PC-3 (cell line): ENCODE measurements at places on chromosomes 5 and 9. TPM values are rescaled to one million over a fixed set of nuclear protein-coding genes. Genes with fewer than 3 reads are reported as not detected.

DNA sequence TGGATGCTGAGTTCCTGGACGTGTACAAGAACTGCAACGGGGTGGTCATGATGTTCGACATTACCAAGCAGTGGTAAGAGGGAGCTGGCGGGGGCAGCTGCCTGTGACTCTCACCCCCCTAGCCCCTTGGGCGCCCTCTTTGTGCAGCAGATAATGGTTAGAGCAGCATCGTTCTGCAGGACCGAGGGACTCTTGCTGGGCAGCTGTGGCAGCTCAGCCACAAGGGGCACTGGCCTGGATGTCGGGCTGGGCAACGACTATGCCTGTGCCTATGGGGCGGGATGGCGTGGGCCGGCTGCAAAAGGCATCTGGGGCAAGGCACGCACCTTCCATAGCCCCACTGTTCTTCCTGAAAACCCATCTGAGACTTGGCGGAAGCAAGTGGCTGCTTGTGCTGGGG is 12.9 kb upstream of the AJM1 start:
- no peak overlapping the region for H3K4me3 ChIP-seq
- H3K4me1 ChIP-seq: no peaks in the 10 kb centered on the region
- peaks cover 8% of the 10 kb centered on the region; the same call in 1 of the 2 replicates for H3K36me3 ChIP-seq
- H3K27me3 ChIP-seq: no peaks in the 10 kb centered on the region
- DNase-seq: no peak

GRCh38 chr5:117893211-117893610 is 1095.1 kb downstream of the DTWD2 start:
- DNase-seq: no peak
- H3K36me3 ChIP-seq: no peaks in the 10 kb centered on the region
- H3K27me3 ChIP-seq: no peaks in the 10 kb centered on the region

DNA sequence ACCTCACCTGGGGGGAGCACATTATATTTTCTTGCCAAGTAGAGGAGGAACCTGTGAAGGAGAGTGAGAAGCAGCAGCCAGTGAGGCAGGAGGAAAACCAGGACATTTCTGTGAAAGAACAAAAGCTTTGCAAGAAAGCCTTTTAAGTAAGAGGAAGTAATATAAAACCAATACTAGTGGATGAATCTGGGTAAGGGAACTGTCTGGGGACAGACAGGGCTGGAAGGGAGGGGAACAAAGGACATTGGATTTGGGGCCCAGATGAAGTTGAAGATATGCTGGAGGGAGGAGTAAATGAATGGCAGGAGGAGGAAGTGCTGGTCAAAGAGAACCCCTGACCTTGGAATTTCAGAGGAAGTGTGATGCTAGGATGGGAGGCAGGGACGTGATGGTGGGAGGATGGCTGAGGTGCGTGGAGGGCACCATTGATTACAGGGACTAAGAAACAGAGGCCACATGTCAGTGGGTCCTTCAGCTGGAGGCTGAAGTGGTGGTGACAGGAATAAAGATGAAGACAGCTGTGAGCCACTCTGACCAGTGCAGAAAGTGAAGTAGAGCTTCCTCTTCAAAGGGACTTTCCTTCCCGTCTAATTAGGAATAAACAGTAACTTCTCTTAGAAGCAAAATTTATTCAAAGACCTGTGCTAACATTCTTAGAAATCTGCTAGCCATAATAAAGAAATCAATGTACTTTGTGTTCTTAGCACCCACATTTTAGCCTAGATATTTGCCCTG is 43.5 kb upstream of the FABP6 start:
- no peak overlapping the region for H3K4me3 ChIP-seq
- H3K4me1 ChIP-seq: peaks cover 15% of the 10 kb centered on the region
- no peak overlapping the region for H3K27ac ChIP-seq
- no peaks in the 10 kb centered on the region for H3K36me3 ChIP-seq
- DNase-seq: no peak

DNA sequence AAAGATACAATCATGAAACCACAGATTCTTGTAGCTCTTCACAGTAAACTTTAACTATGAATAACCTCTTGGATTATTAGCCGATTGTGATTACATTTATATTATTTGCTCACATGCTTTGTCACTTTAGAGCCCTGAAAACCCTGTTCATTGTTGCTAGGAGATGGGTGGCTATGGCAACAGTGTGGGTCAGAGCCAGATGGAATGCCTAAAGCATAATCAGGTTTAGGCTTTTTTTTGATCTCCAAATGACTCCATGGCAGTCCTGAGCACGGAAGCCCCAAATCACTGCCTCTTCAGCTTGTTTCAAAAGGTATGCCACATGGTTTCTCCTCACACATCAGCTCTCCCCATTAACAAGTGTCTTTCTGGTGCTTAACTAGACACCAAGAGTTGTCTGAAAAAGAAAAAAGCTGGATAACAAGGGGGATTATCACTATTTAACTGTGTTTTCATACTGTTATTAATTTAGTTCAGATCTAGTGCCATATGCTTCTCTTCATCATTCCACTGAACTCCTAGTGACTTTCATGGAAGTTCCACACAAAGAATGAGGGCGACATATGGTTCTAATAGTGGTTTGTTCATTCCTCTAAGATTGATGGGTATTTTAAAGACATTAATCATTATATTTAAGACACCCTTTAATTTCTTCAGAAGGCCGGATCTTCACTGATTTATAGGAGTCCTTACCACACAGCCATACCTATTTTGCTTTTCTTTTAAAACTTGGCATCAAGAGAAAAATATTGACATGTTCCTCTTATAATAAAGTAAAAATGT is 88.8 kb upstream of the PAM start:
- no peaks in the 10 kb centered on the region for H3K27me3 ChIP-seq
- H3K36me3 ChIP-seq: no peaks in the 10 kb centered on the region
- H3K4me3 ChIP-seq: no peak overlapping the region
- peak; percentile 35 for DNase-seq
- H3K4me1 ChIP-seq: peaks cover 18% of the 10 kb centered on the region

EQTN gene
- not detected in 2 replicates for total RNA-seq

GRCh38 chr9:22134390-22134789 is 125.3 kb upstream of the CDKN2B start:
- DNase-seq: no peak
- no peak overlapping the region for H3K4me3 ChIP-seq
- no peaks in the 10 kb centered on the region for H3K27me3 ChIP-seq
- peaks cover 20% of the 10 kb centered on the region for H3K4me1 ChIP-seq
- no peak overlapping the region for H3K27ac ChIP-seq

- H3K4me3 ChIP-seq: peak overlapping the region; percentile 90
- peaks cover 22% of the 10 kb centered on the region for H3K4me1 ChIP-seq
- no peaks in the 10 kb centered on the region for H3K36me3 ChIP-seq
- no peaks in the 10 kb centered on the region for H3K27me3 ChIP-seq
- peak; percentile 11 for DNase-seq
These were observed 2.3 kb downstream of the WHRN start for GRCh38 chr9:114503009-114503408.

DNA sequence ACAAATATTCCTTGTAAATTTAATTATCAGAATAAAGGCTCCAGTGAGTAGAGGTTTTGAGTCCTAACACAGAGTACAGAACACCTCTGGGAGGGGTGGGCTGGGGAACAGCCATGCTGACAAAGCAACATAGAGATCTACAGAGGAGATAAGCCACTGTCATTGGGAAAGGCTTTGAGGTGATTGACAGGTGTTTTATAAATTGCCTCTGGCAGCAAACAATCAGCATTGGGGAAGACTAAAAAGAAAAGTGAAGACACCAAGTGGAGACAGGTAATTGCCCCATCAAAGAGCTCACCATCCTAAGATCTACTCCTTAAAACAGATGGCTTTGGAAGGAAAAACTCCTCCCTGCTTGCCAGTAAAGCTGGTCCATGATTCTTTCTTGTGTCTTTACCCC is 189.7 kb upstream of the TLE4 start:
- H3K27ac ChIP-seq: no peak overlapping the region
- H3K4me1 ChIP-seq: 0 out of 2 replicates have a peak, but pooled peaks cover 6% of the 10 kb centered on the region
- no peaks in the 10 kb centered on the region for H3K36me3 ChIP-seq

DNA sequence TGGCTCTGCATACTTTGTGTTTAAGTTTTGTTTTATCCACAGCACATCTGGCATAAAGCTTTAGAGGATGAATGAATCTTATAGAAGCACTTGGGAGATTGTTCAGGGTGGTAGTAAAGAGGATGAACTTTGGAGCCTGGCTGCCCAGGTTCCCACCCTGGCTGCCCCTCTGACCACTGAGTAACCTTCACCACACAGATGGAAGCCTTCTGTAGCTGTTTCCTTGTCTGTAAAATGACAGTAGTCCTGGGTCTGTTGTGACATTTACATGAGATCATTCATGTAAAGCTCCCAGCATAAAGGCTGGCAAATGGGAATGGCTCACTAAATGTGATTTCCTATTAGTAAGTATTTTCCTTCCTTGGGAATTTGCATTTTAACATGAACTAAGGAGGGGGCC is 85.7 kb upstream of the FAM169A start:
- H3K27ac ChIP-seq: no peak overlapping the region
- H3K4me3 ChIP-seq: no peak overlapping the region
- H3K27me3 ChIP-seq: no peaks in the 10 kb centered on the region

DNA sequence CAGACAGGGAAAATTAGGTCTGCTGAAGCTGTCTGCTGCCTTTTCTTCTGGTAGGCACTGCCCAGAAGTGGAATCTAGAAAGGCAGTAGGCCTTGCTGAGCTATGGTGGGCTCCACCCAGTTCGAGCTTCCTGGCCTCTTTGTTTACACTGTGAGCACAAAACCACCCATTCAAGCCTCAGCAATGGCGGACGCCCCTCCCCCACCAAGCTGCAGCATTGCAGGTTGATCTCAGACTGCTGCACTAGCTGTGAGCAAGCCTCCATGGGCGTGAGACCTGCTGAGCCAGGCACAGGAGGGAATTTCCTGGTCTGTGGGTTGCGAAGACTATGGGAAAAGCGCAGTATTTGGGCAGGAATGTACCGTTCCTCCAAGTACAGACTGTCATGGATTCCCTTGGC is 18.5 kb downstream of the AGTPBP1 start:
- H3K4me3 ChIP-seq: no peak overlapping the region
- H3K27ac ChIP-seq: no peak overlapping the region
- no peak for DNase-seq

BTNL3 gene
- not detected in 2 replicates for total RNA-seq

DNA sequence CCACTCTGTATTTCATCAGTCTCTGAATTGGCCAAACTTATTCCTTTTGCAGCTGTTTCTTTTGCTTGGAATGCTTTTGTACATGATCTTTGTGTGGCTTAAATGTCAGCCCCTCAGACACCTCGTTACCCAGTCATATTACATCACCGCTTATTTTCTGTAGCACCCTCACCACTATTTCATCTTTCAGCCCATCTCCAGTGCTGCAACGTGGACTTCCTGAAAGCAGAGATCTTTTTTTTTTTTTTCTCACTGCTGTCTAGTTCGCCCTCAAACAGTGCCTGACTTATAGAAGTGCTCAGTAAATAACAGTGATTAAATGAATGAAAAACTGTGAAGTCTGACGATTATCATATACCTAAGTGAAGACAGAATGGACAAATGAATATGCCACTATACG is 835 bp downstream of the SRA1 start:
- H3K36me3 ChIP-seq: peaks cover 3% of the 10 kb centered on the region; the same call in 1 of the 2 replicates
- H3K27me3 ChIP-seq: no peaks in the 10 kb centered on the region
- H3K27ac ChIP-seq: no peak overlapping the region
- peak overlapping the region; percentile 90 for H3K4me3 ChIP-seq
- no peak for DNase-seq
- peaks cover 31% of the 10 kb centered on the region for H3K4me1 ChIP-seq

PCDH12 gene
- 0.15 TPM in 1 of 2 replicates, not detected in the other for total RNA-seq

DNA sequence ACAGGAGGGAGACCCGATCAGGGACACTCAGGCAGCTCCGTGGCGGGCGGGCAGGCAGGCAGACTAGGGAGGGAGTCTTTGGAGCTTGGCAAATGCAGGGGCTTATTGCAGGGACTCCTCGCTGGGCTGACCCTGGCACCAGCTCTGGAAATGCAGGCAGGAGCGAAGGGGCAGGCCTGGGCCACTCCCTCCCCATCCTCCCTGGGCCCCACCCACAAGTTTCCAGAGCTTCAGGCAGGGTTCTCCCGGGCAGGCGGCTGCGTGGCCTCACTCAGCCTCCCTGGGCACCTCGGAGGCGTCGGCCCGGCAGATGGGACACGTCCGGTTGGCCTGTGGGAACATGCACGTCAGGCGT is 8.5 kb downstream of the RNF44 start:
- no peak for DNase-seq
- peaks cover 11% of the 10 kb centered on the region; the same call in 1 of the 2 replicates for H3K36me3 ChIP-seq
- H3K27ac ChIP-seq: no peak overlapping the region
- no peak overlapping the region for H3K4me3 ChIP-seq
- H3K4me1 ChIP-seq: peaks cover 1% of the 10 kb centered on the region; the same call in 1 of the 2 replicates

C5orf24 gene
- total RNA-seq: 16.5 and 18.2 TPM in 2 replicates

GRCh38 chr5:18098691-18099090 is 464.4 kb downstream of the TAF11L14 start:
- H3K4me3 ChIP-seq: no peak overlapping the region
- H3K27me3 ChIP-seq: no peaks in the 10 kb centered on the region
- no peak overlapping the region for H3K27ac ChIP-seq

DNA sequence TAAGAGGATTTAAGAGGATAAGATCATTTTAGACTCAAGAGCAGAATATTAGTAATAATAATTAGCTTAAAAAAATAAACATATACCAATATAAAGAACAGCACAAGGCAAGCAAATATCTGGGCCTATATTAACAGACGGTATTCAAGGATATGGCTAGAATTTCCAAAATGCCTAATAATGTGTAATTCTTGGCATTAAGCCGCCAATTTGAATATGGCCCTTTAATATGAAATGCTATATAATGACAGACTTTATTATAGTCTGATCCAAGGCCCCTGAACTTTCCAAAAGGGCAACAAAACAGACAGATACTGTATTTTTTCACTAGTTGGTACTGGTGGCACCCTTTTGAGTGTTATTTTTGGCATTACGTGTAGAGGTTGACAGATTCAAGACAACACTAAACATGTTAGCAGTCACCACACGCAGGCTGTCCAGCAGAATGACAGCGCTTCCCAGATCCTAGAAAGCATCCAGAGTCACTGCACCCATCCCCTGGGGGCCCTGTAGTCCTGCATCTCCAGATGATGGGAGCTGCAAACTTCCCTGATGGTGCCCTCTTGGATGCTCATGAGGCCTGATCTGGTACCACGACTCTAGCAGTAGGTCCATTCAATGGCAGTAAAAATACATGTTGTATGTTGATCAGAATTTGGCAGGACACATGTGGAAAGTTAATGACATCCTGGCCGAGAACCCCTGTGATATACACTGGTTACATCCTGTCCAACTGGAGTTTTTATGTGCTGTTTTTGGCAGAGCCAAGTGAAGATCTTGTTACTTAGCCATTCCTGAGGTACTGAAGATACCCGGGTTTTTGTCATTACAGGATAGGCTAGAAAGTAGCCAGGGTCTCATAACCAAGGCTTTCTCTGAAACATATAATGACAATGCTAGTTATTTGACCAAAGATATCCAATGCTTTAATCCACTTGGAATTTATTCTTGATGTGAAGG is 1.7 kb upstream of the ABL1 start:
- H3K36me3 ChIP-seq: no peaks in the 10 kb centered on the region
- peak; percentile 17 for DNase-seq
- peaks cover 28% of the 10 kb centered on the region for H3K4me1 ChIP-seq
- H3K27ac ChIP-seq: no peak overlapping the region

GRCh38 chr5:165920655-165921054 is 2370.8 kb upstream of the WWC1 start:
- H3K27ac ChIP-seq: no peak overlapping the region
- H3K4me3 ChIP-seq: no peak overlapping the region
- no peaks in the 10 kb centered on the region for H3K27me3 ChIP-seq
- H3K4me1 ChIP-seq: no peaks in the 10 kb centered on the region
- H3K36me3 ChIP-seq: no peaks in the 10 kb centered on the region
